RWPE1 (cell line): ENCODE measurements at places on chromosomes 7 and 10.

- peak; percentile 1 for DNase-seq
Measured at GRCh38 chr10:53839440-53840039, 961.5 kb downstream of the PCDH15 start.

DNA sequence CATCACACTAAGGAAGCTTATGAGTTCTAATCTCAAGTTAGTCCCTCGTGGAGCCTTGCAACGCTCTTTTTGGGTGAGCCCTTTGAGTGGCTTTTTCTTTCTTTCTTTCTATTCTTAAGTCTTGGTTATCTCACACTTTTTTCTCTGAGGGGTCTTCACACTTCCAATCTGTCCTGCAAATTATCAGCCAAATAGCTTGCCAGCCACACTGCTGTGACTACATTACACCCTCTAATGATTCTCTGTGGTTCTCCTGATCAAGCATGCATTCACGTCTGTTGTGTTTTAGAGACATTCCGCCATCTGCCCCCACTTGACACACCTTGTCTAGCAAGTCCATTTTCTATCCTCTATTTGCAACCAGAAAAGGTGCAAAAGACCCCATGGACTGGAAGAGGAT lies 340.2 kb downstream of the THSD7A start:
- no peak for DNase-seq

DNA sequence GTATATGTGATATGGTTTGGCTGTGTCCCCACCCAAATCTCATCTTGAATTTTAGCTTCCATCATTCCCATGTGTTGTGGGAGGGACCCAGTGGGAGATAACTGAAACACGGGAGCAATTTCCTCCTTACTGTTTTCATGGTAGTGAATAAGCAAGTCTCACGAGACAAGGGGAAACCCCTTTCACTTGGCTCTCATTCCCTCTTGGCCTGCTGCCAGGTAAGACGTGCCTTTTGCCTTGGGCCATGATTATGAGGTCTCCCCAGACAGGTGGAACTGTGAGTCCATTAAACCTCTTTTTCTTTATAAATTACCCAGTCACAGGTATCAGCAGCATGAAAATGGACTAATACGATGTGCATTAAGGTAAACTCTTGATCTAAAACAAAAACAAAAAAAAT lies 357.1 kb upstream of the AOAH start:
- DNase-seq, result peak; percentile 7

DNA sequence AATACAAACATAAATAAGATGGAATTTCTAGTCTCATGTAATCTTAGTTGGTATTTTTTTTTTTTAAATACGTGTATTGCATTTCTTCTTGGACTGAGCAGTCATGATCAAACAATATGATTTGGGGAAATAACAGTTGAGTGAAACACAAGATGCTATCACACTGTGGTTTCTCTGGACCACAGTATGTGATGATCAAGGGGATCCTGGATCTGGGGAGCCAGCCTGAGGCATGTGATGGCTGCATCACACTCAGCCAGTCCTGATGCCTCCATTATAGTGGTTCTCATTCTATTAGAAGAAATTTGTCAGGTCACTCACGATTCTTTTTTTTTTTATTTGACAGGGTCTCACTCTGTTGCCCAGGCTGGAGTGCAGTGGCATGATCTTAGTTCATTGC lies 495.9 kb upstream of the POT1 start:
- no peak for DNase-seq

DNA sequence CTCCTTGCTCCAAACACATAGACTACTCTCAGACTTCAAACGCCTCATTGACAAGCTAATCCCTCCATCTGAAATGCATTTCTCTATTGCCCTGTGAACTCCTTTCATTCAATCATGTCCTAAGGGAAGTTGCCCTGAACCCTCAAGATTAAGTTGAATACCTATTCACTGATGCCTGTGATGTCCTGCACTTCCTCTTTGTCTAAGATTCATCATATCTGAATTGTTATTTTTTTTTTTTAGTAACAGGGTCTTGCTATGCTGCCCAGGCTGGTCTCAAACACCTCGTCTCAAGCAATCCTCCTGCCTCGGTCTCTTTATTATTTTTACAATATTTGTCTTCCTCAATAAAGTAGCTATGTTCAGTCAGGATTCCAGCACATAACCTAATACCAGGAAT lies 3.2 kb downstream of the PSMA2 start:
- no peak for DNase-seq

- no peak for DNase-seq
Measured at GRCh38 chr7:27665531-27665930, 2.8 kb upstream of the HIBADH start.

- DNase-seq, result no peak
Measured at GRCh38 chr7:150665896-150666295, 19.6 kb upstream of the GIMAP2 start.

GRCh38 chr10:21279217-21279575 lies 246.3 kb downstream of the SKIDA1 start:
- DNase-seq, result no peak

GRCh38 chr7:120586571-120586970 lies 271.4 kb downstream of the TSPAN12 start:
- DNase-seq, result no peak

DNA sequence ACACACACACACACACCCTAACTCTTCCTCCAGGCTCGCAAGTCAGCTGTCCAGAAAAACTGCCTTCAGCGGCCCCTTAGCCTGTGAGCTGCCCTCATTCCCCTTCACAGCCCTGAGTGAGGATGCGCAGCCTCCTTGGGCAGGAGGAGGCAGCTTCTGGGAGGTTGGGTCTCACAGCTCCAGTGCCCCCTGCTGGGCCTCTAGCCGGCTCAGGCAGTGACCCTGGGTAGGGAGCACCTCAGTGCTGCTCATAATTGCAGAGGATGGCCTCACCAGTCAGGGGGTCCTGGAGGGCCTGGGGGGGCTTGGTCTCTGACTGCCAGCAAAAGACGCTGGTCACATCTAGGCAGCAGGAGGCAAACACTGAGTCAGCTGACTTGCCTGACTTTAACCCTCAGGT lies 43.7 kb downstream of the ZNF273 start:
- DNase-seq, result no peak

DNA sequence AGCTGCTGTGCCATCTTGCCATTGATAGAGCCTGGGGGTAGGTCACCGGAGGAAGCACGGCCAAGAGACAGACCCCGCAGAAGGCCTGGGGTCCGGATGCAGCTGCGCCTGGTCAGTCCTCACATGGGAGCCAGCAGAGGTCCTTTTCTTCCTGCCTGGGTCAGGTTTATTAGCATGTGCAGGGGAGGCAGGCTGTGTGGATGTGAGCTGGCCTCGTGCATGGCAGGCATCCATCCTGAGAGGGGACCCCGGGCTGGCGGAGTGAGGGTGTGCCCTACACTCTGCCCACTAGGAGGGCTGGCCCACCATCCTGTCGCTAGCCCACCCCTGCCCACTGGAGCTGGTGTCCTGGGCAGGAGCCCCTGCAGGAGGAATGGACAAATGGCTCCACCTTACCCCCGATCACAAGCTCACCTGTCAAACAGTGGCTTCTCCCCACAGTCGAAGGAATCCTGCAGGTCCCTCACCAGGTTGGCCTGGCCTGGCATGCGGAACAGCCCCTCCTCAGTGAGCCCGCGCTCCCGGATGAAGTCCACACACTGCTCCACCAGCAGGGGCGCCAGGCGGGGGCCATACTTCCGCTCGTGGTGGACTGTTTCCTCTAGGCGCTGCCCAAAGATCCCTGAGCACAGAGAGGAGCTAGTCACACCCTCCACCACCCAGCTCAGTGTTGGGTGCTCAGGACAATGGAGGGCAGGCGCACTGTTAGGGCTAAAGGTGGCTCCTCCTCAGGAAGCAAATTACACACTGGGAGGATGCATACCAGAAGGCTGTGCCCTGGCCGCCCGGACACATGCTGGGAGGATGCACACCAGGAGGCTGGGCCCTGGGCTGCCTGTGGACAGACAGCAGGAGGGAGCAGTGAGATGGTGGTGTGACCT lies 145.4 kb downstream of the ARHGAP22 start:
- no peak for DNase-seq
